ENCODE measurements at places on chromosomes 1 and 21.

- DNase-seq = no peak
Observed at GRCh38 chr1:93575621-93576284, 105.9 kb downstream of the BCAR3 start.

- DNase-seq = no peak
Observed at GRCh38 chr1:184945678-184946412, 28.5 kb downstream of the NIBAN1 start.

- no peak for DNase-seq
Observed at GRCh38 chr1:183126000-183126366, 60.1 kb upstream of the LAMC2 start.

DNA sequence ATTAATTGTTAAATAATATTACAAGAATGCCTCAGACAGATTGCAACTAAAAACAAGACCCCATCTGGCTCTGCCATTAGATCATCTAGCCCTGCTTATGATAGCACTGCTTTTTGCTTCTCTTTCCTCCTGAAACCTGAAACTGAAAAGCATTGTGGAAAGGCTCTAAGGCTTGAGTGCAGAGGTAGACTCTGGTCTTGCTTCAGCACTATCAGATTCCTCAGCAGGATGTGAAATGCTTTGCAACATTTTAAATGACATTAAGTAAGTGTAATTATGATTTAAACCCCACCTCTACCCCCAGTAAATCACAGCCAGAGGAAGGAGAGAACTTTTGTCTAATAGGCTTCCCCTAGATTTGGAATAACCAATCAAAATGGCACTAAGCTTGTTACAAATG, 32.9 kb downstream of the PHC2 start:
- DNase-seq = no peak

GRCh38 chr1:74199504-74199903, 1.5 kb downstream of the FPGT start:
- no peak for DNase-seq

DNA sequence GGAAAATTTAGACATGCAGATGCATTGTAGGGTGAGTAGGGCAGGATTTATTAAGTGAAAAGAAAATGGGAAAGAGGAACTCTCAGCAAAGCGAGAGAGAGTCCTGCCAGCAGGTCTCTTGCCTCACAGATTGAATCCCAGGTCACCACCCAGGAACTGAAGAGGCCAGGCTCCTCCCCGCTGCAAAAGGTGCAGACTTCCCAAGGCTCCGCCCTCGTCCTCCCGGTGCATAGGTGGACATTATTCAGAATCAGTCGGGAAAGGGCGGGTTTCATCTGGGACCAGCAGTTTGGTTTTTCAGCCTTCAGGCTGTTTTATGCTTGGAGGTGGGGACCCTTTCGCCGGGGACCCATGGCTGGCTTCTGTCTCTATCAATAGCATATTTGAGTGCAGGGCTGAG, 41.6 kb upstream of the APP start:
- no peak for DNase-seq

DNA sequence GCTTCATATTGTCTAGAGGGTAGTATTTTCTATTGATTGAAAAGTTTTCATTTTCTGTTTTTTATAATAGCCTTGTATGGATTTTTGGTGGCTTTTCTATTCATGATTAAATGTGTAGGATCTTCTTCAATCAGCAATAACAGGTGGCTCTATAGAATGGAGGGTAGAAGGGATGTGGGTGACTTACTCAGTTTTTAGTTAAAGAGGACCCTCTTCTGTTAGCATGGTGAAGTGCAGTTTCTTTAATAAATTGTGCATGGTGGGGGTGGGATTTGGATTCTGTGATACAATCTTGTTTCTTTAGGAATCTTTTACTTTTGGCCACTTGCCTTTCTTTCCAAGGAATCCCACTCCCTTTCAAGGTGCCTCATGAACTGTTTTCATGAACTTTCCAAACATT, 64.7 kb downstream of the SLC35A3 start:
- DNase-seq = no peak

DNA sequence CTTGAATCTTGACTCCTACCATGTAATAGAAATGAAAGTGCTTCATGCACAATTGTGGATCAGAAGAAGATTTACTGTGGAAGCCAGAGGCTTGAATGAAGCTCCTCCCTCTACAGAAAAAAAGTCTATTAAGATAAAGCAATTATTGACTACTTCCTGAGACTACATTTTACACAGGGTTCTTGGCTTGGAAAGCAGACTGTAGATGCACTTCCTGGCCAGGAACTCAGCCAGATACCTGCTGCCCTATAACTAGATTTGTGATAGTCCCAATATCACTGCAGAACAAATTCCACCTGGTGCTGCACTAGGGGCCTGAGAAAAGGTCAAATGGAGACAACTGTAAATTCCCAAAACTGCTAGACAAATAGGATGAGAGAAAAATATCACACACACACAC, 96.8 kb upstream of the GUCA2B start:
- no peak for DNase-seq

- no peak for DNase-seq
Observed at GRCh38 chr1:66266350-66266749, 267.6 kb upstream of the SGIP1 start.

GRCh38 chr1:44405031-44405797, at the start of gene RNF220:
RNF220 (plus strand) TSS chr1:44405255.
- peak; percentile 84 for DNase-seq

GRCh38 chr1:57311006-57311405, 112.9 kb downstream of the DAB1 start:
- DNase-seq = no peak

DNA sequence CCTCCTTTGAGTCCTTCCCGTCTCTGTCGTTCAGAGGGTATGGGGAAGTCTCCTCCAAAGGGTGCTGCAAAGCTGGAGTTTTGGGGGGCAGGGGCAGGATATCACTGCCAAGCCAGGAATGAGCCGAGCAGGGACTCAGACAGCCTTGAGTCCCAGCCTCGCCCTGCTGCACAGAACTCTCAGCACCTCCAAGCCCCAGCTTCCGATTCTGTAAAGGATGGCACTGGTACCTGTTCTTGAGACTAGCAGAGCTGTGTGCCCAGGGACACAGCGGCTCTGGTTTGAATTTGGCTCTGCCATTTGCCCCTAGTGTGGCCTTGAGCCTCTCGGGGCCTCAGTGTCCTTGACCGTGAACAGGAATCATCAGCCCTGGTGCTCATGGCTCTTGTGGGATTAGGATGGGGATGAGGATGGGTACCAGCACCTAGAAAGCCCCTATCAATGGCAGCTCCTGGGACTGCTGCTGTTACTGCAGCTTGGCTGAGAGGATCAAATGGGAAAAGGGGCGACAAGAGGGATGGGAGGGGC, 1.5 kb upstream of the FBLIM1 start:
- DNase-seq = no peak

GRCh38 chr1:160795951-160796383, at the start of gene LY9:
LY9 (plus strand) TSS chr1:160796174; CDS start chr1:160796188, 14 bp downstream.
- no peak for DNase-seq

DNA sequence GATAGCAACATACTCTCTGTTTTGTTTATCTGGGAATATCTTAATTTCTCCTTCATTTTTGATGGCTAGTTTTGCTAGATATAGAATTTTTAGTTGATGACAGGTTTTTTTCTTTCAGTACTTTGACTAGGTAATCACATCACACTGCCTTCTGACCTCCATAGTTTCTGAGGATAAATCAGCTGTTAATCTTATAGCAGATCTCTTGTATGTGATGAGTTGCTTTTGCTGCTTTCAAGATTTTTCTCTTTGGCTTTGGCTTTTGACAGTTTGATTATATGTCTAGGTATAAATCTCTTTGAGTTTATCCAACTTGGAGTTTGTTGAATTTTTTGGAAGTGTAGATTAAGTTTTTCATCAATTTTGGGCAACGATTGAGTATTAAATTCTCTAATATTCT, 142.6 kb downstream of the ZNF644 start:
- DNase-seq = no peak

- no peak for DNase-seq
Observed at GRCh38 chr1:234600418-234601281, 9.3 kb downstream of the IRF2BP2 start.

DNA sequence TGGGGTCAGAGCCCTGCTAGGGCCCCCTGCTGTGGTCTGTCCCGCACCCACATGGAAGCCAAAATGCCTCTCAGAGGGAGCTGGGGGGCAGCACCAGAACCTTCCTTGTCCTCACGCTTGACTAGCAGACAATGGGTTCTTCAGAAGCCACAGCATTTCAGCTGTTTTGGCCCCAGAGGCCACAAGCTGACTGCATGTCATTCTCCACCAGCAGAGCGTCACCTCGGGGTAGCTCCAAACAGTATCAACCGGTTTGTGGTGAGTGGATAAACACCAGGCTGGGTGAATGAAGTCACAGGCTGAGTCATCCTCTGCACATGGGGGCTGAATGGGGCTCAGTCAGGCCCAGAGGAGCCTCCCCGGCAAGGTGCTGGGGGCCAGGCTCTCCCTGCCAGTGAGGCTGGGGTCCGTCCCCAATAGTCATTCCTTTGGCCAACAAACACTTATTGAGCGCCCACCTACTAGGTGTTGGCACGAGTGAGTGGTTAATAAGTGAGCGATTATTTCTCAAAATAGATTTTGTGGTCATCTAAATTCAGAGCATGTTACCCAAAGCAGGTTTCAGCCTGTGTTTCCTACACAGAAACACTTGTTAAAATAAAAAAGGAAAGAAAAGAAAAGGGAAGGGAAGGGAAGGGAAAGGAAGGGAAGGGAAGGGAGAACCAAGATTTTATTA, 9.1 kb downstream of the OLIG1 start:
- peak; percentile 84 for DNase-seq

DNA sequence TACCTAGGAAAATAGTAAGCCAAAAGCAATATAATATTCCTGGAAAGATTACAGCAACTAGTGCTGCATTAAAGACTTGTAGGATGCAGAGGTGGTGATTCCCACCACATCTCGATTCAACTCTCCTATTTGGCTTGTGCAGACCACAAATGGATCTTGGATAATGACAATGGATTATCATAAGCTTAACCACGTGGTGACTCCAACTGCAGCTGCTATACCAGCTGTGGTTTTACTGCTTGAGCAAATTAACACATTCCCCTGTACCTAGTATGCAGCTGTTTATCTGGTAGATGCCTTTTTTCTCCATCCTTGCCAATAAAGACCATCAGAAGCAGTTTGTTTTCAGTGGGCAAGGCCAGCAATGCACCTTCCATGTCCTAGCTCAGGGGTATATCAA, 542.7 kb upstream of the ADGRL4 start:
- no peak for DNase-seq

GRCh38 chr21:40623528-40623927, 223.4 kb downstream of the DSCAM start:
- DNase-seq = no peak

DNA sequence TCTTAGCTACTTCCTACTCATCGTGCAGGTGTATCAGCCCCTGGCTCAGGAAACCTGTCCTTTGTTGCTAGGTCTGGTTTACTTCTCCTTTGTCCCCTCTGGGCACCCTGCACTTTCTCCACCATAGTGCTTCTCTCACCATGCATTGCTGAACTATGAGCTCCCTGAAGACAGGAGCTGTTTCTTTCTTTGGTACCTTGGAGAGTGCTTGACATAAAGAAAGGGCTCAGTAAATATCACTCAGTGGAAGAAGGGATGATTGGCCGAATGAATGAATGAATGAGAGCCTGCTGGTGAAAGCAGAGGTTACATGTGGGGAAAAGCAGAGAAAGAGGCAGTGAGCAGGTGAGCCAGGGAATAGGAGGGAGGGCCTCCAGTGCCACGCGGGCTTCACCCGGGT, 9.8 kb upstream of the HMGB4 start:
- DNase-seq = no peak

- no peak for DNase-seq
Observed at GRCh38 chr1:19814681-19815503, at the start of gene RNF186. RNF186 (minus strand) TSS chr1:19815283; CDS start chr1:19815101, 182 bp downstream.

GRCh38 chr1:117686907-117687306, 81.1 kb downstream of the TENT5C start:
- peak; percentile 54 for DNase-seq

DNA sequence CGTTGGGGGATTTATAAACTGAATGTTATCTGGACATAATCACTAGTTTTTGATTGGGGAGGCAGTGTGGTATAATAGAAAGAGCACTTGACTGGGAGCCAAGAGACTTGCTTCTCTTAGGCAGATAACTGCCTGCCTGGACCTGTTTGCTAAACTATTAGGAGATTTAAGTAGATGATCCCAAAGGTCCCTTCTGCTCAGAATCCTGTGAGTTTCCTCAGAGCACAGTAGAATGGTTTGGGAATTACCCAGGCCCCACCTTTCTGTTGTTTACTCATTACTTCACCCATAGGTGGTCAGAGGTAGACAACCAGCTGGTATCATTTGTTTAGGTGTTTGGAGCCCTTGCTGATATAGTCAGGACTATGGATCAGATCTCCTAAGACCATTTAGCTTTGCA, 10.3 kb upstream of the PODN start:
- no peak for DNase-seq

DNA sequence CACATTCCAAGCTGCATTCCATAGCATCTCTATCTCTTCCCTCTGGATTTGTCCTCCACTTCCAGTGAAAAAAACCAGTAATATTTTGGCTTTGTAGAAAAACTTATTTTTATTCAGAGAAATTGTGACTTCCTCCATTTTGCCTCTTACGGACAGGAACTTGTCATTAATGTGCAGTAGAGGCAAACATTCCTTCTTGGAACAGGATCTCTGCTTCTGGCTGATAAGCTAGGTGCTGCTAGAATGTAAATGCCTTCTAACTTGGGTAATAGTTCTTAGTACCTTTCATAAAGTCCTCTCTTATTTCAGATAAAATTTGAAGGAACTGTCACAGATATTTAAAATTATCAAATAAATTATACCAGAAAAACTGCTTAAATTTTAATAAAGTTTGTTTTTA, 707.8 kb downstream of the USP25 start:
- DNase-seq = no peak

GRCh38 chr1:42952303-42953001, 6.2 kb downstream of the SLC2A1 start:
- peak; percentile 71 for DNase-seq

GRCh38 chr1:30649321-30649991, 73.9 kb downstream of the MATN1 start:
- DNase-seq = peak; percentile 18

- no peak for DNase-seq
Observed at GRCh38 chr1:208298593-208299269, 54.5 kb upstream of the PLXNA2 start.

GRCh38 chr21:26877018-26877417, 31.8 kb upstream of the ADAMTS1 start:
- DNase-seq = no peak

DNA sequence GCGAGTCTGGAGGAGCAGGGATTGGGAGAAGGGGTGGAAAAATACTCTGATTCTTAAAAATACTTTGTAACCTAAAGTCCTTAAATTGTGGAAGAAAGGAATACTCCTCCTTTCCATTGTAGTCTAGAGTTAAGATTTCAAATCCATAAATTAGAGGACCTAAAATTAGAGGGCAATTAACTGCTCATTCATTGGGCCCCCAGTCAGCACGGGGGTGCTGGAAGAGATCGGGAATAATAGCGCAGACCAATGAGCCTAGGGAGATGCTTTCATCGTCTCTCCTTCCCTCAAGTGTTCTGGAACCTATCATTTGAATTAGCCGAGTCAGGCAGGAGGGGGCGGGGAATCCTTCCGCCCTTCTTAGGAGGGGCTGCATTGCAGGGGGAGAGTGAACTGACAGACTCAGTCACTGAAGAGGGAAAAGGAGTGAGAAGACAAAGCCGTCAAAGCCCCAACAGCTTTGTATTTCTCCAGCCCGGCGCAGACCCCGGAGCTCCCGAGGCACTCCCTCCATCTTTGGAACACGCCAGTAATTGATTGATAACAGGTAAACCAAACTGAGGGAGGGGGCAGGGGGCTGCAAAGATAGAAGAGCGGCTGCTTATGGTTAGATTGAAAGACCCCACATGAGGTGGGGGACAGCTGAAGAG, at the start of gene MLLT11:
MLLT11 (plus strand) TSS at position 391 of the 650 bp plus-strand sequence. CDS start 6,828 bp downstream, outside the sequence.
- peak; percentile 64 for DNase-seq
